ENCODE measurements at places on chromosomes 5 and 9.

GRCh38 chr5:157431544-157432200 is 28.3 kb upstream of the NIPAL4 start:
- no peak for DNase-seq

GRCh38 chr9:124835026-124835557 is 18.2 kb upstream of the WDR38 start:
- DNase-seq, result no peak

GRCh38 chr5:55820488-55820887 is 30.7 kb upstream of the IL31RA start:
- DNase-seq, result no peak

DNA sequence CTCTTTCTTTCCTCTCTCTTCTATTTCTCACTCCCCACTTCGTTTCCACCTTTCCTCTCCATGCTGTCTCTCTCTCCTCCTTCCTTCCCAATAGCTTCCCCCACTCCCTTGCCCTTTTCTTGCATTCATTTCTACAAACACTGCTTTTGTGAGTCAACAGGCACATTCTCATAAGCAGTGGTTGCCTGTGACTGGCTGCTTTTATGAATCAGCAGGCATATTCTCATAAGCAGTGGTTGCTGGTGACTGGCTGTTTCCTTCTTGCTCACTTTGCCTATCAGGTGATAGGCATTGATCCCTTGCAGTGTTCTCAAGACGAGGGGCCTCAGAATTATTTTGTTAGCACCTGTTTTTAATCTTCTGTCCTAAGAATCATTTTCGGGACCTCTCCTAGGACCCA is 116.1 kb upstream of the ACTBL2 start:
- no peak for DNase-seq

DNA sequence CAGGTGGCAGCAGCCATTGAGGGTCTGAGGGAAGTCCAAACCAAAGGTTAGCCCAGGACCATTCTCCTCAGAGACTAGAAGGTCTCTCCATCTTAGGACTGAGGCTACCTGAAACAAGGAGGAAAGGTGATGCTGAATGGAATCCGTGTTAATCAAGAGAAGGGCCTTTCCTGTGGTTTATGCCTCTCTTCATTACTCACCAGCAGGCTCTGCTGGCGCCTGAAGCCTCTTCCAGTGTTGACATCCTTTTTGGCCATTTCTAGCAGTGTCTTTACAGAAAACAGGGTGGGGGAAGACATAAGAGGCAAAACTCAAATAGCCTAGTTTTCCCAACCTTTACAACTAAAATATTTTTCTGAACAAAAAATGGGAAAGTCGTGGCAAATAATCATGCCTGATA is 98.0 kb downstream of the ENC1 start:
- DNase-seq, result no peak

- no peak for DNase-seq
Measured at GRCh38 chr5:173582216-173583111, 34.0 kb downstream of the BOD1 start.

- no peak for DNase-seq
Measured at GRCh38 chr5:127967983-127968592, 115.5 kb upstream of the SLC12A2 start.

GRCh38 chr5:13524936-13525335 is 419.6 kb downstream of the DNAH5 start:
- DNase-seq, result no peak

GRCh38 chr9:72333197-72333596 is 31.8 kb downstream of the ZFAND5 start:
- no peak for DNase-seq

DNA sequence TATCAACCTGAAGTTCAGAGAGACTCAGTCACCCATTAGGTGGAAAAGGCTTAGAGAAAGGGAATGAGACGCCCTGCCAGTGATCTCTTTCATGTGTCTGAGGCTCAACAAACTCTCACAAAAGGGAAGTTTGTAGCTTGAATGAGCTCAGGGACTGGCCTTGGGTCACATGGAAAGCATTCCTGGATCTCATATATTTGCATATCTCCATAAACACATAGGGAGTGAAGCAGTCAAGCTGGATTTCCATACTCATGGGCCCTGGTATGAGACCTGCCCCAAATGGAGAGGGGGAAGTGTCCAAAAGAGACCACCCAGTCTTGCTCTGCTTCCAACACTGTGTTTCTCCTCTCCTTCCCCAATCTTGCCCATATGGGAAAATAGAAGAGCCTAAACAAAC is 26.4 kb upstream of the PRUNE2 start:
- no peak for DNase-seq

DNA sequence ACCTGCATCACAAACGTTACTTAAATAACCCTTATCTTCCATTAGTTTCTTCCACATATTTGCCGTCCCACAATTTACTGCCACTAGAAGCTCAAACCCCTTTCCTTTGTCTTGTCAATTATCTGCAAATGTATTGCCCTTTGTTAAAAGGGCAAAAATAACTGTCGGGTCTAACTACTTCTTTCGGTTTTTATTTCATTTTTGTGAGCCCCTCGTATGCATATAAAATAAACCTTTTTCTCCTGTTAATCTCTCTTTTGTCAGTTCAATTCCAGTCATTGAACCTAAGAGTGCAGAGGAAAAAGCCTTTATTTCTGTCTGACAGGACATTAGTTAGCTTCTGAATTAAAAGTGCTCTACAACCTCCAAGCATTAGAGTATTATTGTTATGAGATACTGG is 45.5 kb downstream of the TMEM215 start:
- no peak for DNase-seq

- no peak for DNase-seq
Measured at GRCh38 chr9:135882011-135882410, 25.3 kb downstream of the CAMSAP1 start.

All from activated CD4-positive, CD25-positive, alpha-beta regulatory T cell (primary cell).